Neural crest cell (in vitro differentiated cells): ENCODE measurements at places on chromosomes 7 and 10. TPM values are rescaled to one million over a fixed set of nuclear protein-coding genes. Genes with fewer than 3 reads are reported as not detected.

SPRN gene
- total RNA-seq = 0.37 and 0.48 TPM in 2 replicates

SPACDR gene
- total RNA-seq = 1.0 and 1.4 TPM in 2 replicates

FFAR4 gene
- 0.09 TPM in 1 of 2 replicates, not detected in the other for total RNA-seq

TMEM196 gene
- 0.55 and 0.65 TPM in 2 replicates for total RNA-seq

BTBD16 gene
- total RNA-seq = not detected in 2 replicates

GALNT17 gene
- 10.4 and 11.0 TPM in 2 replicates for total RNA-seq

CCDC172 gene
- not detected in 2 replicates for total RNA-seq

MSMB gene
- not detected in 2 replicates for total RNA-seq

TFPI2 gene
- 0.84 and 0.86 TPM in 2 replicates for total RNA-seq

DNA sequence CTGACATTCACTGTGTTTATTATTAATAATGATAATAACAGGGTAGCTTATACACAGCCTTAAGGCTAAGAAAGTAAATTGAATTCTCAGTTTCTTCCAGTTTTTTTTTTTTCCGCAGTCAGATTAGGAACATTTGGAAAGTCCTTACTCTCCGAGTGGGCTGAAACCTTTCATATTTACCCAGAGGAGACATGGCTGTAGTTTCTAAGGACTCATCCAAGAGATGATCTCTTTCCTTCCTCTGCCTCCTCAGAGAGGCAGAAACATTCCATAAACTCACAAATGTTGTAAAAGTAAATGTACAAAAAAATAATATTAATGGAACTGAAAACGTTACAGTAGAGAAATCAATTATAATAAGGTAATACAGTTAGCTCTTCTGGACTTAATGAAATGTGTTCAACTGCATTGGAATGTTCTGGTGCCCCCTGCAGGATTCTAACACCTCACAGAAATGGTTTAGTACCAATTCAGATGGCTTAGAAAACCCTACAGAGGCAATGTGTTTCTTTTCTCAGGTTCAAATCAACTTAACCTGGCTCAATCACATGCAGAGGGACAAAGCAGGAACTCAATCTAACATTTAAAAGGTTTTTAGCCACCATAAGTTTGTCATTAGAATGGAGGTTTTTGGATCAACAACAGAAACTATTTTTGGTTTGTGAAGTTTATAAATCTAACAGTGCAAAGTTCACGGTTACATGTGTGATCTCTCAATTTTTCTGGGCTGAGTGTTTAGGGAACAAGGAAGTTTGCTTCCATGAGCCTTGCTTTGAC is 71.7 kb downstream of the ICA1 start:
- peak; percentile 26 for DNase-seq

- DNase-seq = no peak
These were observed 203.2 kb downstream of the ANK3 start for GRCh38 chr10:60186315-60187071.

GRCh38 chr7:96310110-96310509 is 11.8 kb downstream of the SLC25A13 start:
- no peak for DNase-seq

DNA sequence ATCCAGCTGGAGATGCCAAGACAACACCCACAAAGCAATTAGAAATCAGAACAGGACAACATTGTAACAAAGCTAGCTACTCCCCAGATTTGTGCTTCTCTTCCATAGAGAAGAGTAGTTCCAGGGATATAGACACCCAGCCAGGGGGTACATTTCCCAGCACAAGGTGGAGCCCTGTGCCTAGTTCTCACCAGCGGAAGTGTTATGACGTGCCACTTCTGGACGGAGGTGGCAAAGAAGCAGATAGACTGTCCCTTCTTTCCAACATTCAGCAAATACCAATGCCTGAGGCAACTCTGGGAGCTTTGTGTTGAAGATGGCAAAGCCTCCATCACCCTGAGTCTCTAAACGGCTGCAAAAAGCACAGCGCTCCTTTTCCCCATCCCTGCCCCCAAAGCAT is 23.4 kb upstream of the GSAP start:
- DNase-seq = no peak

DNA sequence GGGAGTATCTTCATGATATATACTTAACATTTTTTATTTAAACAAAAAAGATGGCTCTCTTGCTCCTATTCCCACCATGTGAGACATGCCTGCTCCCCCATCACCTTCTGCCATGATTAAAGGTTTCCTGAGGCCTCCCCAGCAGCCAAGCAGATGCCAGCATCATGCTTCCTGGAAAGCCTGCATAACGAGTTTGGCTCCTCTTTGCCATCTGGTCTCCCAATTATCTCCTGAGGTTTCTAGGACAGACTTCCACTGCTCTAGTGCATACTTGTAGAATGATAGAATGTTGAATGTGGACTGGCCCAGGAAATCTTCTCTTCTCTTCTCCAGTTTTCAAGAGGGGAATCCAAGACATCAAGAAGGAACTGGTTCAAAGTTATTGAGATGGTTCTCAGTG is 45.9 kb upstream of the ELAPOR2 start:
- DNase-seq = no peak

DNA sequence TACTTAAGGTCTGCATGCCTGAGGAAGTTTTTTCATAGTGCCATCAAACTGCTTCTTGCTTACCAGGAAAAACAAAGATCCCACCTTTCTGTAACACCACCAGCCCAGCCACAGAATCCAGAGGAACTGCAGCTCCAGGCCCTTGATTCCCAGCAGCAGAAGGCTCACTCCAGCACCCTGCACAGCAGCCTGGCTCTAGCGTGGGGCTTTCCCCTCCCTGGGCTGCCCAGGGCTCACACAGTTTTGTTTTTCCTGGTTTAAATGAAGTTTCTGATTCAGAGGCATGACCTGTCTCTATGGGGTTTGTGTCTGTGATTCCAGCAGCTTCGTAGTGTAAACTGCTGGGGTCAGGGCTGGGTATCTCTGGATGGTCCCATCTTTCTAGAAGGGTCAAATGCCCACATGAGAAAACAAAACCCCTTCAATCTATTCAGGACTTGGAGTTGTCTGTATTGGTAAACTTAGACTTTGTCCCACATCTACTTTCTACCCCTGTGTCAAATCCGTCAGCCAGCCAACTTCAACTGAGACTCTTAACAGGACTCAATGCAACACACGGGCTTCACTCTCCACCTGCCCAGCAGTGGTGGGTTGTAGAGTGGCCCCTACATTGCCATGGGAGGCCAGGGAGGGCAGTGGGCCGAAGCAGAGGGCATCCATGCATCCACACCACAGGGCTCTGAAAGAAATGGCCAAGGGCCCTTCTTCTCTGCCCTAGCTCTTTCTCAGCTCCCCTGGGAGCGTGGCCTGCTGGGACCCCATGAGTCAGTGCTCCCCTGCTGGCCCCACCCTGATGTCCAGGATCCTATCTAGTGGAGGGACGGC is 73.6 kb downstream of the ATXN7L1 start:
- no peak for DNase-seq

- no peak for DNase-seq
These were observed 275.2 kb downstream of the ACTR3B start for GRCh38 chr7:153034791-153035190.

DNA sequence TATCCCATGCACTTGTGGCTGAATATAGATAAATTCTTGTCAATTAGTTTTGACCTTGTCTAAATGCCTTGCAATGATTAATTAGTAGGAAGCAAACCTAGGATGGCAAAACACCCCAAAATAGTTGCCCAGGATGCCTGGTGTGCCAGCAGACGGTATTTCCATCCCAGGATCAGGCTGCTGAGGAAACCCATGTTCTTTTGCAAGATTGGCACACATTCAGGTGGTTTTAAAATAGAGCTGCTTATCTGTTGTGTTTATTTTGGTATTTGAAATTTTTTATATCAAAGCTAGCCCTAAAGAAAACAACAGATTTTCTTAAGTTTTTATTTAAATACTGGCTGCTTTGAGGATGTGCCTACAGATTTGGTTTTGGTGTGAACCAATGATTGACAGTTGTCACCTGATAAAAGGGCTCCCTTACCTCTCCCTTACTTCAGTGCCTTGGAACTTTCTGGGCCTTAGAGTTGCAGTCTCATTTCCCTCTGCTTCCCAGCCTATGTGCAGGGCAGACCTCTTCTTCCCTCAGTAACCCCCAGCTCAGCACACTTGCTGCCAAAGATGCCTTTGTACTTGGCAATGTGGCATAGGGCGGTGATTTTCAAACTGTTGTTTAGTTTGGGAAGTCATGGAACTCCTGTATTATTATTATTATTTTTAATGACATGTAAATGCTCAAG is 54.0 kb downstream of the CCNY start:
- no peak for DNase-seq

DNA sequence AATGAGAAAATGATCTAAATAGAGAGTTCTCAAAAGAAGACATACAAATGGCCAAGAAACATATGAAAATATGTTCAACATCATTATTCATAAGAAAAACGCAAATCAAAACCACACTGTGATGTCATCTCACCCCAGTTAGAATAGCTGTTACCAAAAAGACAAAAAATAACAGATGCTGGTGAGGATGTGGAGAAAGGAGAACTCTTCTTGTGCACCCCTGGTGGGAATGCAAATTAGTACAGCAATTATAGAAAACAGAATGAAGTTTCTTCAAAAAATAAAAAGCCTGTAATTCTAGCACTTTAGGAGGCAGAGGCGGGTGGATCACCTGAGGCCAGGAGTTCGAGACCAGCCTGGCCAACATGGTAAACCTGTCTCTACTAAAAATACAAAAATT is 199.3 kb downstream of the PARD3 start:
- no peak for DNase-seq

DNA sequence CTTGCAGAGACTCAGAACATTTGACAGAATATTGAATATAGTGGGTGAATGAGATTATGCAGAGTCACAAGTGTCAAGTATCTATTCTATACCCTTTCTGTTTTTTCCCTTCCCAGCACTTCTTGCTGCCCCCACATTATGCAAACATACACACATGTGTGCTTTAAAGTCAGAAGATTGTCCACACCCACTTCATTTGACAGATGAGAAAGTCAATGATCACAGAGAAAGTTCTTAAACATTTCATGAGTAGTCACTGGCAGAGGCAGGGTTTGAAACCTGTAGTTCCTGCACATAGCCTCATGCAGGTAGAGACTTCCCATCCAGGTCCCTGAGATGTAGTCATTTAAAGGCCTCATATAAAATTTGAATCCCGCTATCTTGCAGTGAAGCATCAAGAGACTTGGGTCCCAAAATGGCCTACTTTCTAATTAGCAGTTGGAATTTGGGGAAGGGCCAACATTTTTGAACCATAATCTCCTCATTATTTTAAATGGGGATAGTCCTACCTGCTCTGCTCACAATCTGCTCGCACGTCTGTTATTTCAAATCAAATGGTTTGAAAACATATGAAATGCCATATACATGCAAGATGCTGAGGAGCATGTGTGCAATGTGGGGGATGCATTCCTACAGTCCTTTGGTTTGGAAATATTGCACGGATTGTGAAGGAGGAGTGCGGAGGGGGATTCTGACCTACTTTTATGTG is 217.8 kb downstream of the STK31 start:
- DNase-seq = no peak

DNA sequence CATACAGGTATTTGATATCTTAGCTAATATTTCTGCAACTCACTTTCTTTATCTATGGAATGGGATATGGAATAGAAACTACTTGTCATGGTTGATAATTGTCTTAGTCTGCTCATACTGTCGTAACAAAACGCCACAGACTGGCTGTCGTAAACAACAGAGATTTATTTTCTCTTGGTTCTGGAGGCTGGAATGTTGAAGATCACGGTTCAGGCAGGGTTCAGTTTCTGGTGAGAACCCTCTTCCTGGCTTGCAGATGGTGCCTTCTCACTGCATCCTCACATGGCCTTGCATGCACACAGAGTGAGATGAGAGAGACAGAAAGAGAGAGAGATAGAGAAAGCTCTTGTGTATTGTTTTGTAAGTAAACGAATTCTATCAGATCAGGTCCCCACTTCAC is 332.7 kb upstream of the MAGI2 start:
- DNase-seq = no peak

- DNase-seq = no peak
These were observed 89.4 kb downstream of the CYTH3 start for GRCh38 chr7:6182993-6183392.

- DNase-seq = no peak
These were observed 44.0 kb downstream of the SLC18A2 start for GRCh38 chr10:117284716-117285494.

- peak; percentile 8 for DNase-seq
These were observed at the start of gene ARHGAP22 for GRCh38 chr10:48604991-48605508. Gene ARHGAP22, minus strand, starts transcription at chr10:48605073. Its CDS starts 277 bp downstream, at chr10:48604796.

DNA sequence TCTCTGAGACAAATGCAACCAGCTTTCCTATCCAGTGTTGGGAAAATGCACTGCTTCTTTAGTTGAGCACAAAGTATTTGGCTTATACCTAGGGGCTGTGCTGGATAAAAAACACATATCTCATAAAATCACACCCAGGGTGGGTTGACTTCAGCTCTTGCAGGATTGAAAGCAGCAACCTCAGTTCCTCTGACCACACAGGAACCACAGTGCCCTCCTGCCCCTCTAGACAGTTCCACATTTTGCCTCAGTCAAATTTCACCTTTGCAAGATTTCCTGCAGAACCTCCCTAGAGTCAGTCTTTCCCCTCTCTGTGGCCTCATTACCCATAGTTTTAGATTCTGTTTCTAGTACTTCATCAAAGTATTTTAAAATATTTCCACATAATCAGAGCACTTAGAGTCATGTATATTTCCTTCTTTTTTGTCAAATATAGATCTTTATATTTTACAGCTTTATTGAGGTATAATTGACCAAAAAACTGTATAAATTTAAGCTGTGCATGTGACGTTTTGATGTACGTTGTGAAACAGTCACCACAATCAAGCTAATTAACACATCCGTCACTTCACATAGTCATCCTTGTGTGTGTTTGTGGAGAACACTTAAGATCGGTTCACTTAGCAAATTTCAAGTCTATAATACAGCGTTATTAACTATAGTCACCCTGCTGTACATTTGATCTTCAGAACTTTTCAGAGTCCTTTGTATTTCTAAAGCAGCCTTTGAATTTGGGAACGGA is 37.0 kb upstream of the EGR2 start:
- no peak for DNase-seq

GRCh38 chr10:1126461-1126860 is 70.3 kb downstream of the WDR37 start:
- DNase-seq = no peak

DNA sequence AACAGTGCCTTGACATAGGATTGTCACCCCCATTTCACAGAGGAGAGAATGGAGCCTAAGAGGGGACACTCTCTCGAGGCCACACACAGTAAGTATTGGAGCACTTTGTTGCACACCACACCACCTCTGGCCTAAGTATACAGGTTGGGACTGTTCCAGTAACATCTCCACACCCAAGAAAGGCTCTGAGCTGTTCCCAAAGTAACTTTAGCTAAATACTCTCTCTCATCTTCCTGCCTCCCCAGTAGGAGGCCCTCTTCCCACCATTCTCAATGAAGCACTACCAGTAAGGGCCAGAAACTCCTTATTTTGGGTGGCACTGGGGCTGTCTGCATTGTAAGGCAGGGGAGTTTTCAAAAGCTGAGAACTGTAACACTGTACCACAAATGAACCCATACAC is 189.5 kb downstream of the ZNF438 start:
- DNase-seq = no peak

- no peak for DNase-seq
These were observed 19.4 kb downstream of the NOBOX start for GRCh38 chr7:144384071-144384470.

GRCh38 chr7:9226500-9226899 is 793.1 kb downstream of the NXPH1 start:
- DNase-seq = no peak

- DNase-seq = no peak
These were observed 20.2 kb downstream of the TOMM7 start for GRCh38 chr7:22802426-22802825.
